Activated CD8-positive, alpha-beta memory T cell treated with anti-CD3 and anti-CD28 coated beads, Interleukin-2, amount 50 U/mL, for 4 hours (primary cell): ENCODE measurements at places on chromosomes 3 and 15.

- DNase-seq: no peak
Observed at GRCh38 chr15:90035840-90036230, 34.7 kb downstream of the ZNF710 start.

DNA sequence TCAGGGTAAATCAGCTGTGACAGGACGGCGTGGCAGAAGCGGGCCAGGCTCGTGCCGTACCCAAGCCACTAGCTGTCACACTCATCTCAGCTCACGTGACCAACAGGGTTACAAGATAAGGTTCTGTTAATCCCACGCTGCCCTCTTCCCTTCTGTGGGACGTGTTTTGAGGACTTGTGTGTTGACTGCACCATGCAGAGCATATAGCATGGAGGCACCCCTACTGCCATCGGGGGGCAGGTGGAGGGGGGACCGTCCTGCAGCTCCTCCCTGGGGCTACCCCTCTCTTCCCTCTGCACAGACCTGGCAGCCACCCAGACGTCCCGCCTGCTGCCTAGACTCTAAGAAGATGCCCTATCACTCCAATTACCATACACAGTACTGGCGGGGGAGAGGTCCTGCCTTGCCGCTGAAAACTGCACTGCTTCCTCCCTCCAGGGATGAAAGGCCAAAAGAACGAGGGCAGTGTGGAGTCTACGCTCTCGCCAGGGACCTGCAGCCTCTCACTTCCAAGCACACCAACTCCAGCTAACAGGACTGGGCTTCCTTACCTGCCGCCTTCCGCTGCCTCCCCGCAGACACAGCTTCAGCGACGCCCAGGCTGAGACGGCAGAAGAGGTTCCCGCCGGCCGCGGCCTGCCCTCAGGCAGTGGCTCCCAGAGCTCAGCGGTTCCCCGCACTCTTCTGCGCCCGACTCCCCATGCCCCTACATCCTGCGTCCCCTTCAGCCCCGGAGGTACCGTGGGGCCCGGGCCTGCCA is at the start of gene TNK2:
Gene TNK2 (minus strand): TSS at position 618 of the 760 bp plus-strand sequence. CDS start 19,963 bp downstream, outside the sequence.
- peak; percentile 48 for DNase-seq

DNA sequence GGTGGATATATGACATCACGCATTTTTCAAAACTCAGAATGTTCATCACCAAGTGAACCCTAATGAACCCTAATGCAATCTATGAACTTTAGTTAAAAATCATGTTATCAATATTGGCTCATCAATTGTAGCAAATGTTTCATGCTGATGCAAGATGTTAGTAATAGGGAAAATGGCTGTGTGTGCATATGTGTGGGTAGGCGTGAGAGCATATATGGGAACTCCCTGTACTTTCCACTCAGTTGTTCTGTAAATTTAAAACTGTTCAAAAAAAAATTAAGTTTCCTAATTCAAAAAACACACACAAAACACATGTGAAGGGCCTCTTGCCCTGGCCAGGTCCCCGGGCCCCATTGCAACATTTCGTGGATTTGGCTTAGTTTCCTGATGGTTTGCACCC is 89.7 kb upstream of the PROK2 start:
- DNase-seq: no peak

DNA sequence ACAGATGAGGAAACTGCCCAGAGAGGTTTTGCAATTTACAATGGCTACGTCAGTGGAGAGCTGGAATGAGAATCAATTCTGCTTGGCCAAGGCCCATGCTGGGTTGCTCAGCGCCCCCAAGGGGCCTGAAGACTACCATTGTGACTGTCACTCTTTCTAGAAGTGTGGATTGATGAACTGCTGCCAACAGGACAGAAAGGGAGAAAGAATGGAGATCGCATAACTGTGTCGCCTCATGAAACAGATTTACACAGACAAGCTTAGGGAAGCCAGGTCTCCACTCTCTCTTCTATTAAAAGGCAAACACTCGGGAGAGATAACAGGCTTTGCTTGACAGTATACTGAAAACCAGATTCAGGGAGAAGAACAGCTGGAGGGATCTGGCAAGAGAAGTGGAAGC is 160.0 kb downstream of the STT3B start:
- DNase-seq: no peak

GRCh38 chr3:169809230-169809795 is 3.4 kb upstream of the LRRIQ4 start:
- no peak for DNase-seq

DNA sequence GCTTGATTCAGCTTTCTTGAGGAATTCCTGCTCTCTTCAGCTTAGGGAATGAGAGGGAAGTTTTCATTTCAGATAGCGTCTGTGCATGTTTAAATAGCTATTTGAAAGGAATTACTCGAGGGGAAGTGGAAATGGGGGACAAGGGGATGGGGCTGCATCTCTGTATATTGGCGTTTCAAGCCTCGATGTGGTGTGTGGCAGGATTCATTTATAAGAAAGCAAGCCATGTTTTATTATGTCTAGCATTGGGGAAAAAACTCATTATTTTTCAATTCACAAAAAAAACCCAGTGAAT is 1.0 kb downstream of the ATP2C1 start:
- DNase-seq: no peak

GRCh38 chr3:139917226-139917785 is 17.7 kb upstream of the CLSTN2 start:
- DNase-seq: no peak

DNA sequence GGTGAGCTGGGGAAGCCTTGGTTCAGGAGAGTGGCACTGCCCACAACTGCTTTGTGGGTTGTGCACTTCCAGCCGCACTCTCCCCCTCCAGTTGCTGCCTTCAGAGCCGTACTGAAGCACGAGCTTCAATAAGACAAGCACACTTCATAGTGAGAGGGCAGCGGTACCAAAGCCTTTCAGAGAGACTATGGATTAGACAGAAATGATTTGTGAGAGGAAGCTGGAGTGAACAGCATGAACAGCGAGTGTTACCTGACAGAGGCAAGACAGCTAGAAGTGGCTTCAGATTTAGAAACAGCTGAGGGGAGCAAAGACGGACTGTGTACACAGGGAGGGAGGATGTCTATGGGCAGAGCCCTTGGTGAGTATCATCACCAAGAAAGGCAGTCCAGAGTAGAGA is 31.1 kb downstream of the HCLS1 start:
- no peak for DNase-seq

DNA sequence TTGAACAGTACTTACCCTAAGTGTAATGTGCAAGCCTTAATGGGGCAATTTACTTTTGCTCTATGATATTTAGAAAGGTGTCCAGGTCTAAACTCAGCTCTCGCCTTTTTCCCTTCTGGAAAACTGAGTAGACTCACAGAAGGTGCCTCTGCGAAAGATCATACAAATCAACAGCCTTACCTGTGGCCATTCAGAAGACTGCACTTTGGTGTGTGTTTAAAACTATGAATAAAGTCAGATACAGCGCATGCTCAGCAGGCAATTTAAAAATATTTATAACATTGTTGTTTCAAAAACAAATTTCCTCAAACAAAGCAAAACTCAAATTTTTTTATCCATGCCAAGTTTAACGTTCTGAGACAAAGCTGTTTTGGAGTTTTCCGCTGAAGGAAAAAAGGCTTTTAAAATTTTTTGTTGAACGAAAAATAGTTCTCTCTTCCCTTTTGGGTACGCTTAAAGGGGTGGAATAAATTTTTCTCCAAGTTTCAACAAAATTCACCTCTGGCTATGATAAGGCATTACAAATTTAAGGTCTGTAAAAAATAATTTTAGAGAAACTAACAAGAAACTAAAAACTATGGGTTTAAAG is 156.3 kb downstream of the TIGIT start:
- DNase-seq: no peak

GRCh38 chr3:14224895-14225294 is 46.3 kb downstream of the LSM3 start:
- no peak for DNase-seq
